ENCODE measurements at places on chromosomes 7 and 10.
A peak's percentile ranks its signal among the peaks of the same experiment; 100 is the strongest.

GRCh38 chr10:61941202-61941681 lies 39.7 kb downstream of the ARID5B start:
- DNase-seq, result no peak

GRCh38 chr10:8766899-8767298 lies 712.4 kb downstream of the GATA3 start:
- DNase-seq, result no peak

GRCh38 chr7:35647171-35647574 lies 47.8 kb downstream of the HERPUD2 start:
- DNase-seq, result no peak

GRCh38 chr10:133260895-133261725 lies 15.6 kb downstream of the ADAM8 start:
- peak; percentile 60 for DNase-seq

GRCh38 chr7:27478084-27478483 lies 184.6 kb downstream of the HIBADH start:
- DNase-seq, result no peak

DNA sequence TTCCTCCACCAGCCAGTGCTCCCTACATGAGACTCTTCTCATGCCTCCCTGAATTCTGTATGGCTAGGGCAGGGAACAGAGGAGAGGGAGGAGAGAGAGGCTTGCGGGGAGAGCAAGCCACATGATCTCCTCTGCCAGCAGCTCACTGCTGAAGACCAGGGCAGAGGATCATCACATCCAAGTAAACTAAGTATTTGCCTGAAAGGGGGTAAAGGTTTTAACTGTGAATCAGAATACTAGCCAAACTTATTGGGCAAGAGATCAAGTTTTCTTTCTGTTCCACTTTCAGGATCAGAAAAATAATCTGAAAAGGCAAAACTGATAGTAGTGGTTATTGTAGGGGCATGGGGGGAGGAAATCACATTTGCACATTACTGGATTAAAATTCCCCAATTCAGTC lies 17.8 kb upstream of the ERCC6 start:
- DNase-seq, result no peak

DNA sequence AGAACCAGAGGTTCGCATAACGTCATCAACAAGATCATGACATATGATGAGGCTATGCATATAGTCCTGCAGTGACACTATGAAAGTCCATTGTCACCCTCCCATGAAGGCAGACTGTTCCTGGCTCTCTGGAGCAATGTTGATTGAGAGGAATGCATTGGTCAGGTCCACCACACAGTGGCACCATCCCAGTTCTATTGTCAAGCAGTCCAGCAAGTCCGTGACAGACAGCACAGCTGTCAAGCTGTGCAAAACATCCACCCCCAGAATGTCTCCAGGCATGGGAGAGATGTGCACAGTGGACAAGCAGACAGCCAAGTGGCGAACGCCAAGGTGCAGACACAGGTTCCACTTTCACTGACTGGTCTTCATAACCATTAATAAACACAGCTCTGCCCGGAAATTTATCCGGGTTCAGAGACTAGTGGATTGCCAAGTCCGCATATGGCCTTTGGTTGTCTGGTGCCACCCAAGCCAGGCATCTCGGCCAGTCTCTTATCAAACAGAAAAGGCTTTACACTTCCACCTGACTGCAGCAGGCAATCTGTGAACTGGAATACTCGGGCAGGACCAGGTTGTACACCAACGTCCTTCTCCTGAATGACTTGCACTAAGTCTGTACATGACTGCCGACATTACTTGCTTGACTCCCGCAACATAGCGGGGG lies 7.2 kb downstream of the RNF133 start:
- no peak for DNase-seq

DNA sequence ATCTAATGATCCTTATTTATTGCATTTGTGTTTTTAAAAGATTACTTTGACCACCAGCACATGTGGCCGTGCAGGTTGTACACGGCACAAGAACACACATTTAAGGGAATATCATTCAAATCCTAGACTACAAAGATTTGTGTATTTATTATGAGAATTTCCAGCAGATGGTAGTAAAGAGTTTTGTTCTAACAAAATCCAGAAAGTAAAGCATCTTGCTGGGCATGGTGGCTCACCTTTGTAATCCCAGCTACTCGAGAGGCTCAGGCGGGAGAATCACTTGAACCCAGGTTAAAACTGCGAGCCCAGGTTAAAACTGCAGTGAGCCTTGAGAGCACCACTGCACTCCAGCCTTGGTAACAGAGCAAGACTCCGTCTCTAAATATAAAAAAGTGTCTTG lies 31.5 kb downstream of the MACROH2A2 start:
- no peak for DNase-seq

DNA sequence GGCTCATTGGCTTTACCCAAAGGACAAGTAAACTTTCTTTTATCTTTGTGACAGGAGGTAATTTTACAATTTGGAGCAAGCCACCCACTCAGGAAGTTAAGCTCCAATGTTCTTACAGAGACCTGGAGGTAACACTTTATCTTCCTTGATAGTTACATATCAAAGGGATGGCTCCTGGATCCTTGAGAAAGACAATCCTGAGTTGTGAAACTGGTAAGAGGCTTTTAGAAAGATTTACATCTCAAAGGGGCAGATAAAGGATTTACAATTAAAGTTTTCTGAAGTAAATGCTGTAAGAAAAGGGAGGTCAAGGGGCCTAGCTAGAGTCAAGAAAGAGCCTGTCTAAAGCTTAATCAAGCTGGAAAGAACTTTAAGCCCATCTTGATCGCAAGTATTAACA lies 124.4 kb upstream of the ZNF804B start:
- no peak for DNase-seq

DNA sequence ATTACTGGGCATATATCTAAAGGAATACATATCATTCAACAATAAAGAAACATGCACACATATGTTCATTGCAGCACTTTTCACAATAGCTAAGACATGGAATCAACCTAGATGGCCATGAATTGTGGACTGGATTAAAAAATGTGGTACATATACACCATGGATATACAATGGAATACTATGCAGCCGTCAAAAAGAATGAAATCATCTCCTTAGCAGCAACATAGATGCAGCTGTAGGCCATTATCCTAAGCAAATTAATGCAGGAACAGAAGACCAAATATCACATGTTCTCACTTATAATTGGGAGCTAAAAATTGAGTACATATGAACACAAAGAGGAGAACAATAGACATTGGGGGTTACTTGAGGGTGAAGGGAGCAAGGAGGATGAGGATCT lies 175.6 kb downstream of the POLR1F start:
- DNase-seq, result no peak

DNA sequence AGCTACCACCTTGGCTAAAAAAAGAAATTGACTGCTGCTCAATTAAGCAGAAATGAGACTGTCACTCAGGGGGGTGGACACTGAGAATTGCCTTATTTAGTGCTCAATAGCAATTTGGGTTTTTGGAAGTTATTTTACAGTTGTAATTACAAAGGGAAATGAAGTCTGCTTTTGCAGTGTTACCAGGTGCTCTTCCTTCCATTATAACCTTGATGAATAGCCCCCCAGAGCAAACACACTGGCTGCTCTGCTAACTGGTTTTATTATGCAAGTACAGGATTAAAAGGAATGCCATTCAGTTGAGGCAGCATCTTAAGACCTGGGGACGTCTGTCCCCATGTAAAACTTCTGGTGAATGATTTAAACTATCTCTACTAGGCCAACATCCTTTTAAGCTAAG lies 191.0 kb downstream of the EVX1 start:
- DNase-seq, result no peak

DNA sequence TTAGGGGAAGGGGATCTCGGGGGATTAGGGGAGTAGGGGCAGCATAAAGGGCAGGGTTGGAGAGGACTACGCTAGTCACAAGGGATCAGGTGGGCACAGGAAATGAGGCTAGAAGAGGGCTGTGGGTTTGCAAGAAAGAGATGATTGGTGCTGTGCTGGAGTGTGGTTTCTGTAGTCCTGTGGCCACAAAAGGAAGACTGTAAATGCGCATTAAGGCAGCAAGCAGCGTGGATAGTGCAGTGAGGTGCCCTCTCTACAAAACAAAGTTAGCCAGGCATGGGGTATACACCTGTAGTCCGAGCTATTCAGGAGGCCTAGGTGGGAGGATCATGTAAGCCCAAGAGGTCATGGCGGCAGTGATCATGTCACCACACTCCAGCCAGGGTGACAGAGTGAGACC lies 212.1 kb downstream of the MLLT10 start:
- DNase-seq, result no peak

GRCh38 chr7:38276096-38276877 lies 2.9 kb upstream of the TARP start:
- no peak for DNase-seq

GRCh38 chr7:84529480-84530205 lies 335.1 kb upstream of the SEMA3A start:
- DNase-seq, result peak; percentile 26

GRCh38 chr10:132848951-132849545 lies 63.1 kb upstream of the NKX6-2 start:
- no peak for DNase-seq

GRCh38 chr7:134024739-134025138 lies 102.4 kb upstream of the LRGUK start:
- DNase-seq, result no peak

DNA sequence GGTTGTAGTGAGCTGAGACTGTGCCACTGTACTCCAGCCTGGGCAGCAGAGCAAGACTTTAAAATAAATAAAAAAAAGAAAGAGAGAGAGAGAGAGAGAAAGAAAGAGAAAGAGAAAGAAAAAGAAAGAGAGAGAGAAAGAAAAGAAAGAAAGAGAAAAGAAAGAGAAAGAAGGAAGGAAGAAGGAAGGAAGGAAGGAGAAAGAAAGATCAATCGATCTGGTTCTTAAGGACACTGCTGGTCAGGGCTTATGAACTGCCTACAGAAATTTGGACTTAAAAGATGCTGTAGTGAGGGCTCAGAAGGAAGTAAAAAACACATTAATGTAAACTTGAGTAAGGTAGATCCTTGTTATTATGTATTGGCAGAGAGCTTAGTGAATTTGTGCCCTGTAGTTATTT lies 62.4 kb downstream of the COPG2 start:
- no peak for DNase-seq

- DNase-seq, result no peak
Measured at GRCh38 chr7:127702052-127702652, 50.2 kb downstream of the SND1 start.

- DNase-seq, result no peak
Measured at GRCh38 chr10:26215396-26215934, 1.1 kb upstream of the GAD2 start.

DNA sequence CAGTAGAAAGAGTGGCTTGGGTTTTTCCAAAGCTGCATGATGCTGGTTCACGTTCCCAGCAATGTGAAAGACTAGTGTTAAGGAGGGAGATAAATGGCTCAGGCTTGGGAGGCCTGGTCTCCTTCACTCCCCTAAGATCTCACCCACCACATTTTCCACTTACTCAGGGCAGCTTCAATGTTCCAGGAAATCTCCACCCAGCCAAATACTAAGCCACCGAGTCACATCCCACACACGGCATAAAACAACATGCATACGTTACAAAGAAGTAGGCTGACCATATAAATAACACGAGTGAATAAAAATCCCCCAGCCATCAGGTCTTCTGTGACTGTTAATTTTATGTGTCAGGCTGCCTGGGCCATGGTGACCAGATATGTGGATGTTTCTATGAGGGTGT lies 303.5 kb downstream of the SFMBT2 start:
- DNase-seq, result no peak
